Fibroblast of pulmonary artery (primary cell): ENCODE measurements at places on chromosomes 3 and 15.

GRCh38 chr15:94379986-94380385 lies 148.6 kb downstream of the MCTP2 start:
- no peak for DNase-seq

- no peak for DNase-seq
These were observed 100.2 kb downstream of the C3orf70 start for GRCh38 chr3:185052631-185053030.

- DNase-seq, result no peak
These were observed 123.3 kb upstream of the GBE1 start for GRCh38 chr3:81884791-81885190.

GRCh38 chr3:168295027-168295426 lies 199.3 kb upstream of the GOLIM4 start:
- DNase-seq, result no peak

DNA sequence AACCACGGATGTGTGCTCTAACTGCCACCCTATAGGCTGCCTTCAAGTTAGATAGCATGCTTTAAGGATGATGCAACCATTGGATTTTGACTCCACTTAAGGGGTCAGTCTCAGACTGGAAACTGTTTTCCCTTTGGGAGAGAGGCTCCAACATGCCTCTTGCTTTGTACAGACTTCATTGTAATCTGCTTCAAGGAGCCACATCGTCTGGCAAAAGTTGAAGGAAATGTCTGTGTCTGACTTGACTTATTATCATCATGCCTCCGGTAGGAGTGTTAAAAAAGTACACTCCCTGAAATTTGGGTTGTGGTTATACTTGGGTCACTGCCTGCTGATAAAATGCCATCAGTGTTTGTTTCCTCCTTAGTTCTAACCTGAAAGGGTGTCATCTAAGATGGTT lies 245.4 kb upstream of the CDIN1 start:
- DNase-seq, result peak; percentile 78

GRCh38 chr15:64324165-64324877 lies 31.7 kb downstream of the CSNK1G1 start:
- DNase-seq, result no peak

DNA sequence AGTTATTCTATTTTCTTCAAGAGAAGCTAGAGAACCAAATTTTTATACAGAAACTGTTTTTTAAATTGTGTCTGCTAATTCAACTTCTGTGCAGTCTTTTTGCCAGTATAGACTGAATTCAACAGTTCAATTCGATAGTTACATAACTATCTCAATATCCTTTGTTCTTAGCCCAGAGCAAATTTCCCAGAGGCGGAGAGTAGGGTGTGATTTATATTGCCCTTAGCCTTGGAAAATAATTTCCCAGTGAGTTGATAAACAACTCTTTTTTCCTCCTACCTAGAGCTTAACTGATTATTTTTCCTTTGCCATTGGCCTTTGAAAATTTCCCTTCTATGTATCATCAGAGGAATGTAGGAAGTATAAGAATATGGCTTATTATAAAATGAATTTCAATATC lies 420.5 kb downstream of the NSUN3 start:
- DNase-seq, result no peak

DNA sequence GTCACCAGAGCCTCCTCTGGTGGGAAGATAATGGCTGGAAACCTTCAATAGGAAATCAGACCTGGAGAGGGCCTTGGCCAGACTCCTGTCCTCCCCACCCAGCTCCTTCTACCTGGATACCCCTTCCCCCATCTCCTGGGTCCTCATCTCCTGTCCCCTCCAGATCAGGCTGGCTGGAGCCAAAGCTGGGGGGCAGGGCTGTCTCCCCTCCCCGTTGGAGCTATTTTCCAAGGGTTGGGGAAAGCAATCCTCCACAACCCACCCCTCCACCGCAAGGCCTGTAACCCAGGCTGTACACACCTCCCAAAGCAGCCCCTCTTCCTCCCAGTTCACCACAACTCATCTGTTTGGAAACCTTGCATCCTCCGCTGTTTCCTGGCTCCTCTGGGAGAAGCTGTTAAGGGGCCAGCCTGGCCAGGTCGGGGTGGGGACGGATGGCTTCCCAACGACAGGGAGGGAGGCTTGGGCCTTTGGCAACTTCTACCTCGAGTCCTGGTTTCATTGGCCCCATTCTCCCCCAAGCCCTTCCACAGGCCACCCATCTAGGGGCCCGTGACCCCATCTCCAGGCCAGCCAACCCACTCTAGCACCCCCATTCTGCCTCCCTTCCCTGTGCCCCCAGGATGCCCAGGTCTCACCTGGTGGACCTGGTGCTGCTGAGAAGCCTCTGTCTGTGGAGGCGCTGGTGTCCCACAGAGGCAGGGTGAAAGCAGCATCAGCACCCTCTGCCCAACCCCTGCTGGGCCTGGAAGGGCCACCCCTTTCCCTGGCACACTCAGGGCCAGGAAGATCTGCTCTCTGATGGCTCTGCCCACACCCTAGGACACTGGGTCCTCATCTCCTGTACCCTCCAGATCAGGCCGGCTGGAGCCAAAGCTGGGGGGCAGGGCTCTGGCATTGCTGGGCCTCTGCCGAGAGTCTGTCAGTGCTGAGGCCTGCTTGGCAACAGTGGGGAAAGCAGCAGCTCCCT lies 22.1 kb upstream of the GOLGA6C start:
- DNase-seq, result no peak
